ENCODE measurements at places on chromosomes 3 and 15.

DNA sequence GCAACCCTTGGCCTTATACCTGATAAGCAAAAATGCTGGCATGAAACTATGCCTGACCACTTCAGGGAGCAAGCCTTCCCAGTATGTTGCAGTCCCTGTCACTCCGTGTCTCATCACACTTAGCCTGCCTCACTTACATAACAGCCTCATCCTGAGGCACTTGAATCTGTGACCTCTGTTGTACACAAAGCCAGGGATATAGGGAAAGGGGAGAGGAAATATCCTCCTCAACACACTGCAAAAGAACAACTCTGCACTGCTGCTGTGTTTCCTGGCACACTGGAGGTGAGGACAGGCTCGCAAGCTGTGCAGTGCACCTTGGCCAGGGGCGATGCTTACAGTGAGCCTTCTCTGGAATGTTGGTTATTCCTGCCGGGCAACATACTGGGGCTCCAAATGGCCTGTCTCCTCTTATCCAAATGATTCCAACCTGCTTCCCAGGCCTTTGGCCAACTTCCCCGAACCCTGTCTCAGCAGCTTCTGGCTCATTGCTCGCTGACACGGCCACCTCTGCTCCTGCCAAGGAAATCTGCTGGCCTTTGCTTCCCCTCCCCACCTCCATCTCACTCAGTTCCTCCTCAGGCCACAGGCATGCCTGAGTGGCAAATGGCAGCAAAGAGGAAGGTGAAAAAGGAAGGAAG, 109.2 kb downstream of the CD47 start:
- no peak for DNase-seq

- DNase-seq: no peak
Observed at GRCh38 chr3:184894051-184894450, 82.1 kb downstream of the VPS8 start.

- no peak for DNase-seq
Observed at GRCh38 chr3:14146381-14147065, 21.7 kb downstream of the TMEM43 start.

DNA sequence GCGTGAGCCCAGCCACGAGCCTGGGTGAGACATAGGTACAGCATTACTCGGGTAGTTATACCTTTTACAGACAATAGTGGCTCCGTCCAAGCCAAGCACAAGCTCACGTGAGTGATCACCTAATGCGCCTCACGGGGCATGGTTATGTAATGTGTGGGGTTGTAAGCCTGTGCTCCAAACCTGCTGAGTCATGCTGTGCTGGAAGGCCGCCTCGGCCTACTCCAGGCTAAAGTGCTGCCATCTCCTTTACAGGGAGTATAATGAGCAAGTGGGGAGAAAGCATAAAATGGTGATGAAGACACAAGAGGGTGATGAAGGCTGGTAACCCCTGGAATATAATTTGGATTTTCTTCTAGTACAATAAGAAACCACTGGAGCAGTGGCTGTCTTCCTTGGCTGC, 175.8 kb upstream of the STT3B start:
- no peak for DNase-seq

DNA sequence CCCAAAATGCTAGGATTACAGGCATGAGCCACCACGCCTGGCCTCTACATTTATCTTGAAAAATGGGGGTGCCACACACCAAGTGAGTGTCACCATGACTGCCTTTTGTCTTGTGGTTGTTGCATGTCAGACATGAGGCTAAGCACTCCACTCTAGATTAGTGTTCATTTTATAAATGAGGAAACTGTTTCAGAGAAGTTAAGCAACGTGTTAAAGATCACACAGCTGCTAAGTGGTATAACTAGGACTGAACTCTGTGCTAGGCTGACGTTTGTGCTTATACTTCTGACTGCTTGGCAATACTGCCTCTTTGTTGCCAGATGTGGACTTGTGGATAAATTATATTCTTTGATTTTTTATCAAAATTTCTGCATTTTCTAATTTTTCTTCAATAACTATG, 50.8 kb upstream of the SMAD6 start:
- DNase-seq: no peak

- no peak for DNase-seq
Observed at GRCh38 chr15:40334941-40335795, 5.6 kb downstream of the CCDC9B start.

DNA sequence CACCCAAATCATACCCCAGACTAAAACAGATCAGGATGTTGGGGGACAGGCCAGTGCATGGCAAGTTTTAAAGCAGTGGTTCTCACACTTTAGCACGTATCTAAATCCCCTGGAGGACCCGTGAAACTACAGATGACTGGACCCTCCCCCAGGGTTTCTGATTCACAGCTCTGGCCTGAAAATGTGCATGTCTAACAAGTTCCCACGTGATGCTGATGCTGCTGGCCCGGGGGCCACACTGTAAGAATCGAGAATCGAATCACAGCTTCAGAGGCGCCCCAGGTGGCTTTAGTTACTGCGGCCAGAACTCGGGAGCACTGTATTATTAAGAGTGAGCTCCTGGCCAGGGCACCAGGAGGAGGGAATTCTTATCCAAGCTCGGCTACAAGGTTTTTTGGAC, 11.6 kb downstream of the ADAMTS17 start:
- no peak for DNase-seq

DNA sequence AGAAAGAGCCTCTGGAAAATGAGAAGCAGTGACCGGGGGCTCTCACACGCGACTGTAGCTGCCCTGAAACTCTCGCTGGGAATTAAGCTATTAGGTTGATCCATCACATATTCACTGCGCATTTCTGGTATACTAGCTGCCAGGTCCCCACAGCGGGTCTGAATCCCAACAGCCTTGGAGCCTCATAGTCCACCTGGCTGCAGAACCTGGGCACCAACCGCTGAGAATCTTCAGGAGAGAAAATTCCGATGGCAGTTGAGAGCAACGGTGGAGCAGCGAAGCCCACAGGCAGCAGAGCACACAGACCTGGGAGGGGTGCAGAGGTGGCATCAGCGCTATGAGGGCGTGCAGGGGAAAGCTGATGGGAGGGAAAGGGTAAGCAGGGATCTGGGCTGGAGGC, 75.1 kb downstream of the FAM174B start:
- DNase-seq: no peak

GRCh38 chr3:134366928-134367811, 7.1 kb downstream of the AMOTL2 start:
- DNase-seq: no peak

DNA sequence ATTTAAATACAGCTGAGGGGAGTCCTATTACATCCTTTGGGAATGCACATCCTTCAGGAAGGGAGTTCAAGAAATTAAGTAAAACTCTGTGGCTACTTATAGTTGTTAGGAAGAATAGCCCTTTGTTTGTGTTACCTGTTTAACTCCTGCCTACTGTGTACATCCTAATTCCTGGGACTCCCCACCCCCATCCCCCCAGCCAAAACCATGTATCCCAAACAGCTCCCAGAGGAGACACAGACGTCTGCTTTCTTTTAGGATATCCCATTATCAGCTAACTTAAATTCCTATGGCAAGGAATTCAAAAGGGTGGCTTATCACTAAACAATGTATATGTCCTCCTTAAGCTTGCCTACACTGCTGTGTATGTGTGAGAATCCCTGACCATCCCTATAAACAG, 581.7 kb downstream of the DIPK2A start:
- DNase-seq: no peak

DNA sequence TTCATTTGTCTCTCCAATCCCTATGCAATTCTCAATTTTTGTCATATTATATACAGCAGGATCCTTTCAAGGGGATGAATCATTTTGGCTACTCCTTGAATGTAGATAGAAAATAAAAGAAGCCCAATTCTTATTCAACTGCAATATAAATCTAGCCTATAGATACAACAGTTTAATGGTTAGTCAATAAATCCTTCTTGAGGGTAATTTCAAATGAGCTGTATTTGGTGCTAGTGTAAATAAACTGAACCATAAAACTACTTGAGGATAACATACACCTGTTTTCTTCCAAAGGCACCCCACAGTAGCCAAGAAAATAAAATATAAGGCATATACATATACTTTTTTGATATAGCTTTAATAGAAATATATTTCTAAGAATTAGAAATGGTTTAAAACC, 830.3 kb downstream of the ROBO1 start:
- DNase-seq: no peak

All from retinal pigment epithelial cell (primary cell).